HT-29 (cell line): ENCODE measurements at places on chromosomes 16 and 17. TPM values are rescaled to one million over a fixed set of nuclear protein-coding genes. Genes with fewer than 3 reads are reported as not detected.
A peak's percentile ranks its signal among the peaks of the same experiment; 100 is the strongest.

The TP53TG3C gene
- not detected in 2 replicates for total RNA-seq

The C16orf92 gene
- total RNA-seq: not detected in 2 replicates

- no peak for DNase-seq
These were observed 61.9 kb upstream of the CCL1 start for GRCh38 chr17:34424814-34425491.

DNA sequence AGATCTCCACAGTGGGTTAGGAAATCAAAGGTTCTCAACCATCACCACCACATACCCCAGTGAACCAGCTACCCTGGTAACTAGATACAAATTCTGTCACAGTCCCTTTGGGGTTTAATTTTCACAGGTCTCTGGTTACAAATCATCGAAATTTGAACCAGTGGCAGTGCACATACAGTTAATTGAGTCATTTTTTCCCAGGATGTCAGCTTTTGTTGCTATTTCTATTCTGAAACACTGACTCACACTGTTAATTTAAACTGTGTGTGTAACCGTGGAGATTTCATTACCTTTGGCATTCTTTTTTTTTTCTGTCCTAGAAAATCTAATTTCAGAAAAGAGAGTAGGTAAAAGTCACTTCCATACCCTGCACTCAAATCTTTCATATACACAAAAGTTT is 511.5 kb downstream of the TOX3 start:
- no peak for DNase-seq

DNA sequence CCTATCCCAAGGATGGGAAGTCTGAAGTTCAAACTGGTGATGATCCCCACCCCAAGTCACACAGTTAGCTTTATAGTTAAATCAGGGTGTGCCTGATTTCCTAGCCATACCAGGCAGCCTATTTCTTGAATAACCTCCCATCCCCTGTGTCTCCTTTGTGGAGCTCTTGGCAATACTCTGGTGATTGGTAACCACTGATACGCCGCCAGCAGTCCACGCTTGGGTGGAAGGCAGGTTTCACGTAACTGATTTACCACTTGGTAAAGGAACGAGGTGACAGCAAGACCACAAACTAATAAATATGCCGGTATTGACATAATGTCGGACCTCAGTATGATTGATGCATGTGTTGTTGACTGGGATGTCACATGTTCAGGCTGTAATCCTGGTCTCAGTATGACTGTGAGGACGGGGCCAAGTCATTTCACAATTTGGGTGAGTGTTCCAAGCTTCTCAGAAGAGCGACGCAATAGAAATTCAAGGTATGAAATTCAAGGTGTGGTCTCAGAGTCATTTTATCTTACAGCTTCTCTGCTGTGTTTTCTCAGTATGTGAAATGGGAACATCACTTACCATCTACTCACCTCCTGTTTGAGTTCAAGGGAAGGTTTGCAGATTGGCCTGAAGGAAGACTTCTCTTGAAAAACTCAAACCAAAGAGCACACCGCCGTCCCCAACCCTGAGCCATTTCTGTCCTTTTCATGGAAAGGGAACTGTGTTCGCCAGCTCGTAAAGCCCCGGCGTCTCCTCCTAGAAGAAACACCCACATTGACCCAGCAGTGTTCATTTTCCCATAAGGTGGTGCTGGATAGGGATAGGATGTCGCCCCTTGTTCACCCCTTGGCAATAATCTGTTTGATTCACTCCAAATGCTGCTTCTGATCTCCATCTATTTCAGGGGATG is 678.9 kb downstream of the WWOX start:
- DNase-seq: no peak

DNA sequence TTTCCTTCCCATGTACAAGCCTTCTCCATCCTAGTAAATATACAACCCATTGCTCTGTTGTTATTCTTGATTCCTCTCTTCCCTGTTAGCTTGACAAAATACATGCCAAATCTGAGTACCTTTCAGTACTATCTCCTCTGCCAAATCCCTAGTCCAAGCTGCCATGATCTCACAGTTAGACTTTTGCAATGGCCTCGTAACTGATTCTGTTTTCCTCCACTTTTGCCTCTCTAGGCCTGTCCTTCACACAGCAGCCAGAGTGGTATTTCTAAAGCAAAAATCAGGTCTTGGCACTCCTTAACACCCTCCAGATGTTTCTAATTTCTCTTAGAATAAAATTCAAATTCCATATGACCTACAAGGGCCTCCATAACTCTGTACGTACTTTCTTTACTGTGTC is 153.0 kb upstream of the RBL2 start:
- DNase-seq: no peak

The ANKRD40CL gene
- total RNA-seq: 0.99 and 1.1 TPM in 2 replicates

DNA sequence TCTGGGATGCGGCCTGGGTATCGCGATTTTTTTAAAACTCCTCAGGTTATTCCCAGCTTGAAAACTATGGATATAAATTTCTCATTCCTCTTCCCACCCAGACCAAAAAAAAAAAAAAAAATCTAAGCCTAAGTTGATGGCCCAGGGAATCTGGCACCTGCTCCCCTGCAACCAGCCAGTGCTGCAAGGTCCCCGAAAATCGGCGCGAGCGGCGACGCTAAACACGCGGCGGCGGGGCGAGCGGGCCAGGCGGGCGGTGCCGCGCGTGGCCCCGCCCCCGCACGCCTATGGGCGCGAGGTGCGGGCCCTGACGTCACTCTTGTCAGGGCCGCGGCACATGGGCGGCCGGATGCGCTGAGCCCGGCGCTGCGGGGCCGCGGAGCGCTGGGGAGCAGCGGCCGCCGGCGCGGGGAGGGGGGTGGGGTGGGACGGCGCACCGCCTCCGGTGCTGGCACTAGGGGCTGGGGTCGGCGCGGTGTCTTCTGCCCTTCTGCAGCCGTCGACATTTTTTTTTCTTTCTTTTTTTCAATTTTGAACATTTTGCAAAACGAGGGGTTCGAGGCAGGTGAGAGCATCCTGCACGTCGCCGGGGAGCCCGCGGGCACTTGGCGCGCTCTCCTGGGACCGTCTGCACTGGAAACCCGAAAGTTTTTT is at the start of gene HLF:
TSS of gene HLF (plus strand) at position 316 of the 654 bp plus-strand sequence. CDS start 525 bp downstream, outside the sequence.
- peak; percentile 71 for DNase-seq

- no peak for DNase-seq
These were observed 48.5 kb upstream of the HS3ST2 start for GRCh38 chr16:22765479-22765878.

- DNase-seq: no peak
These were observed 18.5 kb downstream of the PLLP start for GRCh38 chr16:57265850-57266530.

The OTOP3 gene
- not detected in 2 replicates for total RNA-seq
